ENCODE measurements at places on chromosomes 5 and 9. TPM values are rescaled to one million over a fixed set of nuclear protein-coding genes. Genes with fewer than 3 reads are reported as not detected.

DNA sequence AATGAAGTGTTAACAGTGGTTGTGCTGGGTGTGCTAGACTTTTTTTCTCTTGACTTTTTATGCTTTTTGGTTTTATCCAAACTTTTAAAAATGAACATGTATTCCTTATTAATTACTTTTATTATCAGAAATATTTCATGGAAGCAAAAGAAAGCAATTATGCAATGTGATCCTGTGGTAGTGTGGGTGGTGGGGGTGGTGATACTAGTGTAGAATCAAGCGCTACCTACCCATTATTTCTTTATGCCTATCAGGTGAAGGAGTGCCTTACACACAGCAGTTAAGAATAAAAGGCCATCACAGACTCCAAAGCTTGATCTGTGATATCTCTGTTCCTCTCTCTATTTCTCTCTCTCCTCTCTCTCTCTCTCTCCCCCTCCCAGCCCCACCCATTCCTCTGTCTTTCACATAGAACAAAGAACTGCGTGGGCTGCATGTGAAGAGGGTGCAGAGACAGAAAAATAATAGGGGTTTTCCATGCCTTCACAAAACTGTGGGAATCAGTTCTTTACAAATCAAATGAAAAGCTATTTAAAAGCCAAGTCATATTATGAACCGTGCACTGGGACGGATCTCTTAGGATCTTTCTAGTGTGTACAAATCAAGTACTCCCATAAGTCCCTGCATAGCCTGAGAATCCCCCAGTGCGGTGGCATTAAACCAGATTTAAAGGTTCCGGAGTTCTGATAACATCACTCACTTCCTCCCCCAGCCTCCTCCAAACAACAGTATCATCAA is 351.2 kb downstream of the RAB3C start:
- DNase-seq = no peak

The FSTL4 gene
- total RNA-seq = 0.82 TPM

DNA sequence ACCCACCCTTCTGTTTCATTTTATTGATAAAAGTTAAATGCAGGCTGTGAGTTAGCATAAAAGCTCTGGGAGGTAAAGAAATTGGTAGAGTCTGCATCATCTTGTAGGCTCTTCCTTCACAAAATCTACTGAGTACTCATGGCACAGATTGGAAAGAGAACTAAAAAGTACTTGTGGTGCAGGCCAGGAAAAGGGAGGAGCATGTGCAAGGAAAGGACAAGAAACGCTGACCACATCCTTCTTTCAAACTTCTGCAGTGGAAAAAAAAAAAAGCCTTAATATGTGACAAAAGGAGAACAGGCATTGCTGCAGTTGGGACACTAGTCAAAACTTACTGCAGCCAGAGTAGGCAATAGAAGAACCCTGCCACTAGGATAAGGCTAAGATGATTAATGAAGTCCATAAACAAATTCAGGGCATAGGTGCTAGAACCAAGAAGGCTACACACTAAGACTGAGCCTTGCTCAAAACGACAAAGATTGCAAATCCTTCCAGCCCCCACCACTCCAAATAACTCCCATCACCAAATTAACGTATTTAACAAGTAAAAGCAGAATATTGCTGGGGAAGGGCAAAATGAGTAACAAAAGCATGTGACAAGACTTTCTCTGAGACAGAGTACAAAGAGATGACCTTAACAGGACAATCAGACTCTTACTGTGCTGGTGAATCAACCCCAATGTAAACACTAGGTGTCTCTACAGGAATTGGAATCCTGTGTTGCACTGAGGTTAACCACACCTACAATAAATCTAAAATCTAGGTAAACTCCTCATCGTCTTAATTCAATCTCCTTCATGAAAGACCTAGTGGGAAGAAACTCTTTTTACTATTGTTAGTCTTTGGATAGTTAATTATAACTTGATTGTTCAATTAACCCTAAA is 1024.8 kb downstream of the TLE1 start:
- no peak for DNase-seq

GRCh38 chr9:36598273-36598672 is 25.6 kb downstream of the MELK start:
- no peak for DNase-seq

GRCh38 chr9:115633104-115633503 is 515.1 kb upstream of the TNC start:
- DNase-seq = no peak

- no peak for DNase-seq
These were observed 539.7 kb downstream of the ACTL7B start for GRCh38 chr9:108316066-108316465.

GRCh38 chr9:71692337-71692736 is 76.0 kb downstream of the CEMIP2 start:
- no peak for DNase-seq

- DNase-seq = no peak
These were observed 59.3 kb downstream of the GALNT10 start for GRCh38 chr5:154249826-154250225.

The CCNJL gene
- total RNA-seq = 0.82 TPM

- no peak for DNase-seq
These were observed 190.9 kb downstream of the HINT1 start for GRCh38 chr5:130974021-130974683.

DNA sequence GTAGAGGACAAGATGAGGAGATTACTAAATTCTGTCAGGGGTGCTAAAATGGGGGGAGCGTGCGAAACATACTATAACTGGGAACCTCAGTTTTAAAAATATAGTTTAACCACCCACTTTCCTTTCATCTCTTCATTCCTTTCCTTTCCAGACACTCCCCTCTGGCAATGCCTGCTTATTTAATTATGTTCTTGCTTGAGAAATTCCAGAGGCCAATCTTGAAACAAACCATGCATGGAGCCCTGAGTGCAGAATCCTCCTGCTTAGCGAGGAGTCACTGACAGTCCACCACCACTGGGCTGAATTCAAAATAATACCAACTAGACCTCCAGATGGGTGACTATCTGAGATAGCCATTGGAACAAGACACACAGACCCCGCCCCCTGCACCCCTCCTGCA is 29.7 kb upstream of the C9orf72 start:
- DNase-seq = no peak

DNA sequence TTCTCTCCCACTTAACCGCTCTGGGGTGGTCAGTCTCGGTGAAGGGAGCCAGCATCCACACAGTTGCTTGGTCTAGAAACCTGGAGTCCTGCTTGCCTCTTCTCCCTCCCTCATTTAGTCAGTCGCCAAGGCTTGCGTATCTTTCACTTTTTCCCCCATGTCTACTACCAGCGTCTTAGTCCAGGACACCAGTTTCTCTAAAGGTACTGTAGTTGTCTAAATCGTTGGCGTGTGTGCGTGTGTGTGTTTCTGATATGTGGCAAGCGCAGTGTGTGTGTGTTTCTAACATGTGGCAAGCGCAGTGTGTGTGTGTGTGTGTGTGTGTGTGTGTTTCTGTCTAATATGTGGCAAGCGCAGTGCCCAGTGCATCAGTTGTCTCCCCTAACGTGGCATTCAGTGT is 641 bp downstream of the ATP6V1G1 start:
- DNase-seq = no peak

GRCh38 chr5:139649082-139649991 is 1.2 kb downstream of the CXXC5 start:
- DNase-seq = peak; percentile 68

DNA sequence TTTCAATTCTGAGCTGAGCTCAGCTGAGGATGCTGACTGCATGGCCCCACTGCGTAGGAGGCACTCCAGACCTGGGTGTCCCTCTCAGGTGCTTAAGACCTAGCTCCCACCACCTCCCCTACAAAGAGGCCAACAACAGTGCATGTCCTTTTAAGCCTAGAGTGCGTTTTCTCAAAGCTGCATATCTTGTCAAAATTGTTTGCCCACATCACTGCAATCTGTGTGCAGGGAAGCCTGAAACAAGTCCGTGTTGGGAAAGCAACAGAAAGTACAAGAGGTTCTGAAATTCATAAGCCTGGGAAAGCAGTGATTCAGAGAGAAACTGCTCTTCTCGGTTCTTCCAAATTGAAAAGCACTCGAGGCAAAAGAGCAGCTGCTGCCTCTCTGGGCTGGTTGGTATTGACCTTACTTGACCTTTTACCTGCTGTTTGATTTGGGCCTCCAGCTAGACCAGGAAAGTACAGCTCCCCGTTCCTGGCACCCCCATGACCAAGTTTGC is 238.4 kb downstream of the NR2F1-AS1 start:
- peak; percentile 21 for DNase-seq

DNA sequence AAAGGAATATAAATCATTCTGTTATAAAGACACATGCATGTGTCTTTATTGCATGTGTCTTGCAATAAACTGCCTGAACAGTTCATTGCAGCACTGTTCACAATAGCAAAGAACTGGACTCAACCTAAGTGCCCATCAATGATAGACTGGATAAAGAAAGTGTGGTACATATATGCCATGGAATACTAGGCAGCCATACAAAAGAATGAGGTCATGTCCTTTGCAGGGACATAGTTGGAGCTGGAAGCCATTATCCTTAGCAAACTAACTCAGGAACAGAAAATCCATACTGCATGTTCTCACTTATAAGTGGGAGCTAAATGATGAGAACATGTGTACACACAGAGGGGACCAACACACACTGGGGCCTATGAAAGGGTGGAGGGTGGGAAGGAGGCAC is 63.7 kb upstream of the CHD1 start:
- DNase-seq = no peak

The BTNL3 gene
- not detected for total RNA-seq

The ZNF782 gene
- total RNA-seq = 48.5 TPM

GRCh38 chr5:1668141-1668721 is 131.4 kb downstream of the MRPL36 start:
- peak; percentile 58 for DNase-seq

GRCh38 chr9:107144475-107144874 is 138.6 kb upstream of the RAD23B start:
- no peak for DNase-seq

The TEX48 gene
- total RNA-seq = not detected

The PCDHGC3 gene
- 20.8 TPM for total RNA-seq

DNA sequence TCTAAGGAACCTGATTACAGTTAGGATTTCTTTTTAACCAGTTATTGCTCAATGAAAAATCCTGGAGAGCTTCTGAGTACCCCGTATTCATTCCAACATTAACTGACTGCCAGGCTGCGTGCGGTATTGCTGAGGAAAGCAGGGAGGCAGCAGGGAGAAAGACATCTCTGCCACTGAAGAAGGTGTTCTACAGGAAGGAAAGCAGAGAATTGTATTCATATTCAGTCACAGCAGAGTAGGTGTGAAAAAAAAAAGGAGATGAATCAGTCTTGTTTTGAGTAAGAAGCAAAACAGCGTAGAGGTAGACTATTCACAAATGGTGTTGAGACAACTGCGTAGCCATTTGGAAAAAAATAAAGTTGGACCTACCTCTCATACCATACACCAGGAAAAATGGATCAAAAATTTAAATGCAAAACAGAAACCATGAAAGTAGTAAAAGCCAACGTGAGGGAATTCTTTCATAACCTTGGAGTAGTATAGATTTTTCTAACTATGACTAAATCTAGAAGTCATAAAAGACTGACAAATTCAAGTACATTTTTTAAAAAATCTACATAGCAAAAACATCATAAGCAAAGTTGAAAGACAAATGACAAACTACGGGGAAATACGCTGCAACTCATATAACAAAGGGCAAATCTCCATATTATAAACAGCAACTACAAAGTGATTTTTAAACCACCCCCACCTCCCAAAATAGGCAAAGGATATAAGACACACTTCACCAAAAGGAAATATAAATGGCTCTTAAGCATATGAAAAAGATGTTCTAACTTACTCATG is 9.9 kb upstream of the NR4A3 start:
- no peak for DNase-seq

The ADRA1B gene
- 1.2 TPM for total RNA-seq

DNA sequence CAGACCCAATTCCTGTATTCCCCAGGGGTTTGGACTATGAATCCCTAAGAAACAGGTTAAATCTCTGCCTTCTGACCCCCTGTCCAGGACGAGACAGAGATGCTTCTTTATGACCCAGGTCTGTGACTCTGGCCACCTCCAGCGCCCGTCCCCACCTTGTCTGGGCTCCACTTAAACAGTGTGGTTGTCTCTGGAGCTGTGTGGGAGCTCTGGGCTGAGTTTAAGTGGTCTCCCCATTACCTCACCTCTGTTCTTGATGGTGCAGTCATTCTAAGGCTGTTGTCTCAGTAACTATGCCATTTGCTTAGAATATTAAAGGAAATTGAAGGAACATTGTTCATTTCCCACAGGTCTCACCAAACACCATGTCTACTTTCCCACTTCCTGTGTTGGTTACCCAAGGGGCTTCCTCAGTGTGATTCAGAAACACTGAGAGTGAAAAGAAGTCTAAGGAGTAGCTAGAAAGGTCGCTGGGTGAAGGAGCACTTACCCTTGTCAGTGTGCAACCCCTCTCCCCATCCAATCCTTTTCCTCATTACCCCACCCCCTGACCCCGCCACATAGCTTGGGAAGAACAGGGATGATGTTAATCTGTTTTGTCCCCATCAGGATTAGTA is 127.8 kb upstream of the CKMT2 start:
- DNase-seq = no peak

DNA sequence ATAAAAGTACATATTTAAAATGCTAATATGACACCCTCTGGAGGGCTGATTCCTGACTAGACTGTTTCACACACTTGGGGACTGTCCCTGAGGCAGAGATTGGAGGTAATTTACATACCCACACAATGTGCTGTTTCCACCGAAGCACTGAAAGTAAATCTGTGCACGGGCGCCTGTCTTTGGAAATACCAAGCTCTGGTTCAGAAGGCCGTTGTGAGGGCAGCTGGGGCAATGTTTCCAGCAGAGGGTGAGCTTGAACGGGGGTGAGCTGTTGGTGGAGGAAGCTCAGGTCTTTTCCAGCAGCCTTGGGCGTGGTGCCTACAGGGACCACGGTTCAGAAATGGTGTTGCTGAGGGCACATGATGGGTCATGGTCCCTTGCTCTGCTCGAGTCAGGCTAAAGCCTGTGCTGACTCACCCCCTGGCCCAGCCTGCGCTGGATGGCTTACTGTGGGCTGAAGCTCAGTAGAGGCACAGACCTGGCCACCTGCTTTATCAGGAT is 25.8 kb upstream of the HMCN2 start:
- DNase-seq = no peak

DNA sequence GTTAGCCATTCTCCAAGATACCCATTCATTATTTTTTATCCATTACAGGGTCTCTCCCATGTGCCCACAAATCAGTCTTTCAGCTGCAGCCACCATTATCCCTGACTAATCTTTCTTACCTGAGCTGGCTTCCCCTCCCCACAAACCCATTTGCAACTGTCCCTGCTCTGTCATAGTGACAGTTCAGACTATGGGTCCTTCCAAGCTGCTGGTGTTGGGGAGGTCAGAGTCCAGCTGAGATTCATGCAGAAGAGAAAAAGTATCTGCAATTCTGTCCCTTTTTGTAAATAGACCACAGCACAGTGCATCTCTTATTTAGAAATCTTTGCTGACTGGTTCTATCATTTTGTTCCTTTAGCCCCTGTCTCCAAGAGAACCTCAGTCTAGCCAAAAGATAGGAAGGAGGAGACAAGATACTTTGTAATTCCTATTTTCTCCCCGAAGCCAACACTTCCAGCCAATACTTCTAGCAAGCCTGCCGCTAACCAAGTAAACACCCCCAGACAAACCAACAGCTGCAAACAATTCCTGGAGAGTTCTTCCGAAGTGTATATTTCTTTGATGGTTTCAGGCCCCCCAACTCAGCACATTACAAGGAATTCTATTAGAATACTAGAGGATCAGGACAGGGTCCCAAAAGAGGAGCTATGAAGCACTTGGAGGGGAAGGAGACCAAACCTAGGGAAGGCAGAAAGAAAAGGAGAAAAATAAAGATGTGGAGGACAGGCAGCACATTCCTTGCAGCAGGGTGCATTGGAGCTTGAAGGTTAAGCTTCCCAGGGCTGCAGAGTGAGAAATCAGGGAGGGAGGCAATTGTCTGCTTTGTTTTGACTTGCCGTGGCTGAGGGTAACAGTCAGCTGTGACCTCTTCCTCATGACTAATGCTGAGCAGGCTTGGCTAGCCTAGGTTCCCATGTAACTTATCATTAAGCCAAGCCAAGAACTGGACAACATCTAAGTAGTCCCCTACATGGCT is 148.5 kb downstream of the SGCD start:
- DNase-seq = no peak
